Brain pericyte (primary cell): ENCODE measurements at places on chromosomes 1 and 21.

DNA sequence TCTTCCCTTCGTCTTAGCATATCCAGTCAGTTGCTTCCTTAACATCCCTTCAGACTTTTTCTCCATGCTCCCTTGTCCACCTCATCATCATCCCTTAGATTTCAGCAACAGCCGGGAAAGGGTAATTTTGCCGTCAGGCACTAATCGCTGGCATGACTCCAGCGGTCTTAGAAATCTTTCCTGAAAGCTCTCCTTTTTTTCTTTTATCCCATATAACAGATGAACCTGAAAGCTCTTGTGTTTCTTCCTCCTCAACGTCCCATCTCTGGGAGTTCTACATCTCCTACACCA, 10.4 kb upstream of the BOLA1 start:
- DNase-seq, result no peak

GRCh38 chr21:20257052-20257740, 741.0 kb upstream of the NCAM2 start:
- no peak for DNase-seq

- no peak for DNase-seq
These were observed 50.1 kb downstream of the BCL9 start for GRCh38 chr1:147591261-147591891.

- DNase-seq, result no peak
These were observed 99.1 kb downstream of the BEND5 start for GRCh38 chr1:48677306-48678287.

DNA sequence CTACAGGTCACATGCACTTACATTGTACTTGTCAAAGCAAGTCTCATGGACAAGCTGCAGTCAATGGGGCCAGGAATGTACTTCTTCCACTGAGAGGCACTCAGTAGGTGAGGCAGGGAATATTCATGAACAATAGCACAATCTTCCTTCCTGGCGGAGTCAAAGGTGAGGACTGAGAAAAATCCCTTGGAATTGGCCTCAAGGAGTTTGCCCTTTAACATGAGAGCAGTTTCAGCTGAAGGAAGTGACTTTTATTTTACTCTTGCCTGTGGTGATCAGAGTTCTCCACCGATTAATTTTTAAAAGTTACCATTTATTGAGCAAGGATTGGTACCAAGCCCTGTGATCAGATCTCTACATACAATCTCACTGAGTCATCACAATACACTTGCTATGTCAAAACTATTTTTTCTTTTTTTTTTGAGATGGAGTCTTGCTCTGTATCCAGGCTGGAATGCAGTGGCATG, 11.2 kb upstream of the AK2 start:
- DNase-seq, result no peak

- DNase-seq, result no peak
These were observed 301.8 kb downstream of the KCNT2 start for GRCh38 chr1:196306421-196306820.

- no peak for DNase-seq
These were observed 81.4 kb downstream of the SYT6 start for GRCh38 chr1:114072246-114072645.

GRCh38 chr1:203408486-203409481, 57.9 kb upstream of the FMOD start:
- no peak for DNase-seq

GRCh38 chr1:190119683-190120082, 358.0 kb downstream of the BRINP3 start:
- no peak for DNase-seq

GRCh38 chr1:168343566-168343965, 62.9 kb downstream of the TBX19 start:
- DNase-seq, result no peak

DNA sequence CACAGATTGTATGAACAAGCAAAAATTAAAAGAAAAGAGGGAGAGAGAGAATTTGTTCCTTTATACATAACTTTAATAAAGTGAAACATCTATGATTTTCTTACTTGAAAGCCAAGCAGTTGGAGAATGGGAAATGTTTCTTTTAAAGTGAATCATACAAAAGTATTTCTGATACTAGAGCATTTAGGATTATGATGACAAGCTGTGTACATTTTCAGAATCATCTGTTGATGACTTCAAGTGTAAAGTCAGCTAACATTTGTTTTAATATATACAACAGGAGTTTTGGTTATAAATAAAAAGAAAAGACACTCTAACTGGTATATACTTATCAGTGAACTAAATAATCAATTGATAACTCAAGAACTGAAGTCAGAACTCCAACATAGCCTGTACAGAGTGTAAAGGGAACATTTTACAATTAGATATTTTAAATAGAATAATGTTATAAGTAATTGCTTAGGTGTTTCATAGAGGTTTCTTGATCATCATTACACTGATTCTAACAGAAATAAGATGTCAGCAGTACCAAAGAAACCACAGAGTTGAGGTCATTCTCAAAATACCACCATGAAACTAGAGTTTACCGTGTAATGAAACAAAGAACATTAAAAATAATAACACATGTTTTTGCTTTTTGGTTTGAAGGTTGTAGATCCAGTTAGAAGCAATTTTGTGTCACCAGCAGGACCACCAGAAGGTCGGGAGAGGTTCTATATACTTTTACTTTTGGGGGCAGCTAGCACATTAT, 103.4 kb downstream of the COL24A1 start:
- no peak for DNase-seq

GRCh38 chr21:42844411-42845113, 34.8 kb downstream of the WDR4 start:
- no peak for DNase-seq

DNA sequence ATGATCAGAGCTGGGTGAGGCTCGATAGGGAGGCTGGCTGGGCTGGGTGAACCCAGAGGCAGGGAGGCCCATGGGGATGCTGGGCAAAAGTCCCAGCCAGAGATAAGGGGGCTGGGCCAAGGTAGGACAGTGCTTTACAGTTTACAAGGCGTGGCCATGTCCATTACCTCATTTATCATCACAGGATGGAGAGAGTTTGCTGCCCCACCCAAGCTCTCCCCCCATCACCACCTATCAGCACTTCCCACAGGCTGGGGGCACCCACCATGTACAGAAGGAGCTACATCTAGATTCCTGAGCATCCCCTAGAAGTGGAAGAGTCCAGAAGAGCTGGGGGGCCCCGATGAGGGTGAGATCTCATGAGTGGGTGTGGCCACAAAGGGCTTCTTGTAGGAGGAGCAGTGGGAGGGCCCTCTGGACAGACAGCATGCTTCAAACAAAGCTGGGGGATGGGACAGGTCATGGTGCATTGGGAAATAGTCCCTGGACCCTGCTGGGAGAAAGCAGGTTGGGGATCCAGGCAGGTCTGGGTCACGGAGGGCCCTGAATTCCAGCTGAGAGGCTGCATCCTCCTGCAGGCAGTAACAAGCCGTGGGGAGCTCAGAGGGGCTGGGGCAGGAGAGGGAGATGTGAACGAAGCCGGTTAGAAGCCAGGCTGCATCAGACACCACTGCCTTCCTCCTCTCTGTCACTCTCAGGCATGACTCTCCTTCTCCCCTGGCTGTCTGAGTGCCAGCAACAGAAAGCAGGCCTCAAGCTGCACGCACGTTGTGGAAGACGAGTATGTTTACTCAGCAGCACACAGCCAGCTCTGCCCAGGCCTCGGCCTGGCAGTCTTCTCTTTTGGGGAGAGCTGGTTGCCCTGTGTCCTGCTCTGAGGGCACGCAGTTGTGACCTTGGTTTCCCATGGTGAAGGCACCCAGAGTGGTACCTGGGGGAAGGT, 202.3 kb downstream of the HIVEP3 start:
- DNase-seq, result no peak

DNA sequence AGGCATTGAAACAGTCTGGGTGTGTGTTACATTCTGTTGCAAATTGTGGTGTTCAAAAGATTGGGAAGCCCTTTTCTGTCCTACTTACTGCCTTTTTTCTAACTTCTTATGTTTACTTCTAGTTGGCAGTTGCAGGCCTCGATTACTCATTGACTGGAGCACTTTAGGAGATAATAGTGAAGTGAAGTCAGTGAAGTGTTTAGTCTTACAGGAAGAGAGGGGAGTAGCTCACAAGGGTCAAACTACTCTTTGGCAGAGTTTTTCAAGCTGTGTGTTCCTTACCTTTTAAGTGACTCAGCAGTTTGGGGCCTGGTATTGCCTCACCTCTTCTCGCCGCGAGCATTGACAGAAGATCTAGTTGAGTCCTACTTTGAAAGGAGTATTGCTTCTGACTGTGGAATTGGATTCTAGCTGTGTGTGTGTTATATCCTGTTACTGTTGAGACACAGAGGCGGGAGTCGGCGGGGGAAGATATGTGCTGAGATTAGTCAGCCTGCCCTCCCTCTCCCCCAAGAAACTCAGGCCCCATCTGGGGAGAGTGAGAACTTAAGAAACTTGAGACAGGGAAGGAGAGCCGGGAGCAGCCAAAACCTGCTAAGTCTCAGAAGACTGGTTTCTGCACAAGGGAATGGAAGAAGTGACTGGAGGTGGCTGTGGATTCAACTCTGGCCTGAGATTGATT, 19.3 kb downstream of the AHCYL1 start:
- peak; percentile 92 for DNase-seq

DNA sequence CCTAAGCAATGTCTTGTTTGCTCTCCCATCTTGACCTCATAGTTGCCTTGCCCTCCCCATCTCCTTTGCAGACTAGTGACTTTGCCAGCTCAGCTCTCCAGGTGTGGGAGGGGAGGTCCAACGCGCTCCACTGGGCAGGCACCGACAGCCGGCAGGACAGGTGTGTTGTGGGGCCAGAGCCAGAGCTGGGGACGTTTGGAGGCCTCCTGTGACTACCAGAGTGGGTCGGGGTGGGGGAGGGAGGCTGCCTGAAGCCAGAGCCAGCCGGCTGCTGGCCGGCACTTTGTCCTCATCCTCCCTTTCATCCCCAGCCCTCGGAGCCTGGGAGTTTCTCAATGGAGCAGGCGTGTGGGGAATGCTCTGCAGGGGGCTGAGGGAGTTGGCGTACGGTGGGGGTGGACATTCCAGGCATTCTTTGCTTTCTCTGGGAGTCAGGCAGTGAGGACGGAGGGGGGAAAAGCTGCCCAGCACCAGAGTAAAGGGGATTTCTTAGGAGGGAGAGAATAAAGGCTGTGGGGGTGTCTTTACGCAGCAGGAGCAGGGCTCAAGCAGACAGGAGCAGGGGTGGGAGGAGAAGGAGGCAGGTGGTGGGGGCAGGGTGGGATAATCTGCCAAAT, 20.2 kb downstream of the NUAK2 start:
- no peak for DNase-seq

DNA sequence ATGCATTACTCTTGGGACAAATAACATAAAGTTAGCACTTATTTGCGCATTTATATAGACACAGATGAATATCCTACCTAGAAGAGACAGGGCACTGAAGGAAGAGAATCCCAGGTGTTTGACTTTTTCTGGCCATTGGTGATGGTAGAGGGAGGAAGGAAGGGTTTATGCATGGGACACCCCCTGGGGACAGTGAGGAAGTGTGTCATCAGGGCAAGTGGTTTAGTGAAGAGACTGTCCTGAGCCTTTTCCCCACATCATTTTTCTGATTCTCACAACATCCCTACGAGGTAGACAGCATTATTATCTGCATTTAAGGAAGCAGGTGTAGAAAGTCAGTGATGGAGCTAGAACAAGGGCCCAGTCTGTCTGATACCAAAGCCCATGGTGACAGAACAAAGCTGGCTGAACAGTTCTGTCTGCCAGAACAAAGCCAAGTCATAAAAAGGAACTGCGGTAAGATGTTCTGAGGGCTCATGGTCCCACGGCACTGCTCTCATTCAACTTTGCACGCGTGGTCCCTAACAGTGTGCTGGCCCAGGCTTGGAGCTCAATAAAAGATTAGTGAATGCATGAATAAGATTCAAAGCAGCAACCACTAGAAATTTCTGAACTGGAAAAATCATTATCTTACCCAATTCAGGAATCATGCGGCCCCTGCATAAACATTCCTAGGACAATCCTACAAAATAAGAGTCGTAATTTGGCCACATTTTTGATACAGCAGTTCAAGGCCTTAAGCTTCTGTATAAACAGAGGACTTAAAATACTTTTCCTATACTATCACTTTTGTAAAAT, 12.2 kb upstream of the CDC42BPA start:
- no peak for DNase-seq

DNA sequence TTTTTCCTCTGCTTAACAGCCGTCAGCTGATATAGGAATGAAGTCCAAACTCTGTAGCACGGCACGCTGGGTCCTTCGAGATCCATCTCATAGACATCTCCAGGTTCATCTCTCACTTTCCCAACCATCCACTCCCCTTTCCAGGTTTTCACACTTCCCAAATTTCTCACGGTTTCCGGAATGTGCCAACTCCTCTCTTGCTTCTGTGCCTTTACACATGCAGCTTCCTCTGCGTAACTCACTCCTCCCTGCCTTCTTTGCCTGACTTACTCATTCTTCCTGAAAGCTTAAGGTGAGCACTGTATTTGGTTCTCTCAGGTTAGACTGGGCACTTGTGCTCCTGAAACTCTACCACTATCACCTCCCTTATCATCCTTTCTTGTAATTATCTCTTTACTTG, 168.4 kb downstream of the PCNX2 start:
- DNase-seq, result no peak

DNA sequence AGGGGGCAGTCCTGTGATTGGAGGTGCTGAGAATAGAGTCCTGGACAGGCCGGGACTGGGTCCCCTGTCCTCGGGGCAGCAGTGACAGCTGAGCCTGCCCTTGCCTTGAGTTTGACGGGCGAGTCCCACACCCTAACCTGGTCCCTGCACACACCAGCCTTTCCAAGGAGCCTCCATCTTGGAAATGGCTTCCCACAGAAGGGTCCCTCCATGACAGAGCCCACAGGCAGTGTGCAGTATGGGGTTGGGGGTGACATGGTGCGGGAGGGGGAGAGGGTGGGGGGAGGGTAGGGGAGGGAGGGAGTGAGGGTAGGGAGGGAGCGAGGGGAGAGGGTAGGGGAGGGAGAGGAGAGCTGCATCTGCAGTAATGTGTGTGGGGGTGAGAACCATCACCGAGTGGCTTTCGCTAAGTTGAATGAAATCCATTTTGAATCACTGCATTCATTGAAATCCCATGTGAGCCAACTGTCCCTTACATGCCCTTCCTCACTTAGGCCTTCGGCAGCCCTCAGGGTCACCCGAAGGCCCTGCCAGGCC, 10.1 kb upstream of the TMEM52 start:
- DNase-seq, result no peak

DNA sequence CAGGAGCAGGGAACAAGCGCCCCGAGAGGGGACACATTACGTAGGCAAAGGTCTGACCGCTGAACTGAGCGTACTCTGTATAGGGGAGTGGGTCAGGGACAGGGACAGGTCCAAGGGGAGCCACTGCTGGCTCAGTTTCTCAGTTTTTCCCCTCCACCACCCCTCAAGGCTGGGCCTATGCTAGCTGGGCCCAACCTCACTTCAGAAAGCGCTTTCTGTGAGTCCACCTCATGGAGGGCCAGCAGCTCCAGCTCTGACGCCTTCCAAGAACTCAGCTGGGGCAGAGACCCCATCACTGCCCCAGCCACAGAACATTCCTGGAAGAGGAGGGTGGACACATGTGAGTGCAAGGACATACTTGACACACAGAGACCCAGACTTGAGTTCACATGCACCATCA, 242.0 kb downstream of the FOXD2 start:
- DNase-seq, result no peak

DNA sequence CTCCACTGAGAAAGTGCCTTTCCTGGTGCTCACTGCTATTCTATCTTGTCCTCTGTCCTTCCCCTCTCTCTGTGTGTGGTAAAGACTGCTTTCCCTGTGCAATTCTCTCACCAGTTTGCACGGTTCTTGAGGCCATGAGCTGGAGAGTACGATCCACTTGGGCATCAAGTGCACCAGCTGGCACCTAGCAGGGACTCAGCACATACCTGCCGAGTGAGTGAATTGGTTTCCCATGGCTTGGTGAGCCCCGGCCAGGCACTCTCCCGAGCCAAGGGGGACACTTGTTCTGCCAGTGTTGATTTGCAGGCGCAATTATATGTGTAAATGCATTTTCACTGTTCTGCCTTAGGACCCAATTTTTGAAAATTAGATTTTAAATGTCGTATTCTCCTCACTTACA, 313.5 kb downstream of the DISC1 start:
- DNase-seq, result no peak
